Neural crest cell (in vitro differentiated cells): ENCODE measurements at places on chromosomes 12 and 14.

GRCh38 chr14:86777963-86778602 is 1214.9 kb downstream of the GALC start:
- DNase-seq = no peak

GRCh38 chr14:85453401-85454225 is 76.3 kb upstream of the FLRT2 start:
- DNase-seq = no peak

GRCh38 chr12:69433653-69434052 is 36.5 kb upstream of the FRS2 start:
- DNase-seq = no peak

DNA sequence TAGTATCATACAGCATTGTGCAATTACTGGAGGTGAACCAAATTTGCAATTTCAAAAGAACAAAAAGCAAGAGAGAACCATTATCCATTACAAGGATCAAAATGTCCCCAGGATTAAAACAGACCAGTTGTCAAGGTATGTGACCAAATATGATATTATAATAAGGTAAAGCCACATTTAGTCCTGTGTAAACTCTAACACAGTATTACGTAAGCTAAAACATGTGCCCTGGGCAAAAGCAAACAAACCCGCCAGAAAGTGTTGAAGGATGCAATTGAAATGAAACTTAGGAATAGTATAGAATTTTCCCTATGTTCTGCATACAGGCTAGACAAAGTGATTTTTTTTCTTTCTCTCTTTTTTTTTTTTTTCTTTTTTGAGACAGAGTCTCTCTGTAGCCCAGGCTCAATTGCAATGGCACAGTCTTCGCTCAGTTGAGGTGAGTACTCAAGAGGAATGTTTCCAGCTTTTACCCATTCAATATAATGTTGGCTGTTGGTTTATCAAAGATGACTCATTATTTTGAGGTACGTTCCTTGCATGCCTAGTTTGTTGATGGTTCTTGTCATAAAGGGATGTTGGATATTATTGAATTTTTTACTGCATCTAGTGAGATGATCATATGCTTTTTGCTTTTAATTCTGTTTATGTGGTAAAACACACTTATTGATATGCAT is 137.1 kb upstream of the FOXG1 start:
- no peak for DNase-seq

DNA sequence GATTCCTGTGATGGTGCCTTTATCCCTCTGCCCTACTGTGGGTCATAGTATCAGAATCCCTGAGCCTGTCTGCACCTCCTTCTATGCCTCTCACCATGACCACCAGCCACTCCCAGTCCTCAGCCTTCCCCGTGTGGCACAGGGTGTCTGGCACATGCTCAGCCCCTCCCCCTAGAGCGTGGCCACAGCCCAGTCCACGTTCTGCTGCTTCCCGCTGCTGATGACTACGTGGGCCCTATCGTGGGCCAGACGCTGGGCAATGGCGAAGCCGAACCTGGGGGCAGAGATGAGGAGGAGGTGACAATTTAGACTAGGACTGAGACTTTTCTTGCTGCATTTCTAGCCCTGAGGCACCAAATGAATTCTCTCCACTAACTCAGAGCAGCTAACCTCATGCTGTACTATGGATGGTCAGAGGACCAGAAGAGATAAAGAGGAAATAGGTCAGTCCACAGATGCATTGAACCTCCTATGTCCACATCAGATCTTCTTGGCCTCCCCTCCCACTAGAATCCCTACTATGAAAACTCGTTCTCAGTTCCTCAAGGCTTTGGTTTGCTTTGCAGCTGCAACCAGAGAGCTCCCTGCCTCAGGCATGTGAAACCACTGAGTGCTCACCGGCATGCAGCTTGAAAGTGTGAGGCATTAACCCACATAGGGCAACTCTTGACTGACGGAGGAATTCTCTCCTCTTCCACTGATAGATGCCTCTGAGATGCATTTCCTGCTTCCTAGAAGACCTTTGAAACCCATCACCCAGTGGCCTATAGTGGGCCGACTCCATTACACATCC is 126.3 kb upstream of the DHRS4 start:
- DNase-seq = no peak

DNA sequence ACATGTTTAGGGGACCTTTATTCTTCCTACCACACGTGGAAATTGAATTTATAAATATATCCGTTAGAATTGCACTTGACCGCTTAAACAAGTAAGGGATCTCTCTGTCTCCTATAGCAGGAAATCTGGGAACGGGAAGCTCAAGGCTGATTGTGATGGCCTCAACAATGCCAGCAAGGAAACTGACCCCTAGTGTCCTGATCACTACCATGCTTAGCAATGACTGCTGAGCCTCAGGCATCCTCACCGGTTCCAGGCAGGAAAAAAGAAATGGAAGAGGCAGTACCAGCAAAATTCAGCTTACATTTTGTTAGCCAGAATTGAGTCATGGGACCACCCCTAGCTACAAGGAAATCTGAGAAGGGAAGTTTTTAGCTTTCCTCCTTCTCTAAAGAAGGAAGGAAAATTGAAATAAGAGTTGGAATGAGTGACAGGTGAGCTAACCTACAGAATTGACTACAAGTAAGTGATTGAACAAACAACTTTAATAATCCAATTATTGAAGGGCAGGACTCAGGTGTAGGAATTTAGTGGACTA is 43.9 kb upstream of the AMN1 start:
- no peak for DNase-seq

DNA sequence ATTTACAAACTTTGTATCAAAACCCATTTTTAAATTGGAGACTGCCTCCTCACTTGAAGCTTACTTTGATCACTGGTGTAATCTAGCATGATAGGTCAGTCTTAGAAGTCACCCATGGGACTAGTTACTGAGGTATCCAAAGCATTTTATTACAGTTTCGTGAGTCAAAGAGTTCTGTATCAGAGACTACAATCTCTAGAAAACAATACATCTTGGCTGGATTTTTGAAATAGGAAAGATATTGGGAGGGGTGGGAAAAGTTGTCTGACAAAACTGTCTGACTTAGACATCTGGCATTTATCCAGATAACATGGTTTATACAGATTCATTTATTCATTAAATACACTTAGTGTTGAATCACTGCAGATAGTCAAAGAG is 173.5 kb upstream of the PDZRN4 start:
- no peak for DNase-seq

- DNase-seq = no peak
These were observed 98.1 kb upstream of the NCOR2 start for GRCh38 chr12:124665511-124665910.

GRCh38 chr14:54354096-54354495 is 42.7 kb upstream of the CDKN3 start:
- no peak for DNase-seq

GRCh38 chr12:108610336-108610815 is 12.5 kb upstream of the TMEM119 start:
- no peak for DNase-seq

DNA sequence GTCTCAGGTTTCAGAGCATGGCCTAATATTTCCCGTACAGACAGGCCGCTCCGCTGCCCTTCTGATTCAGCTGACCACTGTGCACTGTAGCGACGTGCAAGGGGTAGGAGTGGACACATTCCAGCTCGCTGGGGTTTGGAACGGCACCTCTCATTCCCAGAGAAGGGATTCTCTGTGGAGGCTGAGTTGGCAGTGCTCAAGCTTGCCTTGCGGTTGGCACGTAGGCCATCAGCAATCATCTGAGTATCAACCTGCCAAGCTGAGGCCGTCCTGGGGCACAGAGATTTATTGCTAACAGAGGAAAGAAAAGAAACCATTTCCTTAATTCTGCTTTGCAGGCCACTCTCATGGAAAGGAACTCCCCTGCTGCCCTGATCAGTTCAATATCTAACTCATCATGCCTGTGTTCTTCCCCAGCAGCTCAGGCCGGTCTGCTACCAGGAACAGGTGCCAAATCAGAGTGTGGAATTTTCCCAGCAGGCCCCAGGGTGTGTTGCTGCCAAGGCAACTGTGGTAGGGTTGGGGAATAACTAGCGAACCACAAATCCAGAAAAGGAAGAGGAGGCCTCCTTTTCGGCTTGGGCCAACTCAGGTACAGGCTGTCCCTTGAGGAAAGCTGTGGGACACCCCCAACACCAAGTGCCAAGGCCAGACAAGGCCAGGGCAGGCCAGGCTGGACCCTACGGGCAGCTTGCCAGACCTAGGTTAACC is 92.5 kb downstream of the SSPN start:
- DNase-seq = no peak

DNA sequence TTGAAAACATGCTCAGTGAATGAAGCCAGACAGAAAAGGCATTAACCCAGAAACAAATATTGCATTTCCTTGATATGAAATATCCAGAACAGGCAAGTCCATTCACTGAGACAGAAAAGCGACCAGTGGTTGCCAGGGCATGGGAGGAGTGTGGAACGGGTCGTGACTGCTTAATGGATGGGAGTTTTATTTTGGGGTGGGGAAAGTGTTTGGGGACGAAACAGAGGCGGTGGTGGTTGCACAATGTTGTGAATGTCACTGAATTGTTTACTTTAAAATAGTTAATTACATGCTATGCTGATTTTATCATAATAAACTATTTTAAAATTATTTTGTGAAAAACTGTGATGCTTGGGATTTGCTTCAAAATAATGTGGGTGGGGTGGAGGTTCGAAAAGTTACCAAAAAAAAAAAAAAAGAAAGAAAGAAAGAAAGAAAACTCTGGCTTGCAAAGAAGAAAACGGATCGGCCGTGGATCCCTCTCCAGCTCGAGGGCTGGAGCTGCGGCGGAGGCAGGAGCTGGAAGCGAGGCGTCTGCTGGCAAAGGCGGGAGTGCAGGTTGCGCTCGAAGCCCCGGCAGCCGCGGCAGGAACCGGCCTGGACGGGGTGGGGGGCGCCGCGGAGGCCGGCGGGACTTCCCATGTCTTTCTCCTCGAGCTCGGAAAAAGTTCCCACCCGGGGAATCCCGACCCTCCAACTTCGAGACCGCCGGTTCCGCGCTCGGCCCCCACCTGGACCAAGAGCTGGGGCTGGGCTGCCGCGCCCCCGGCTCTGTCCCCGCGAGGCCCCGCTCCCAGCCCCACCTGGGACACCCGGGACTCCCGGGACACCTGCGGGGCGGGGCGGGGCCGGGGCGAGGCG is 524 bp upstream of the P2RX2 start:
- no peak for DNase-seq

DNA sequence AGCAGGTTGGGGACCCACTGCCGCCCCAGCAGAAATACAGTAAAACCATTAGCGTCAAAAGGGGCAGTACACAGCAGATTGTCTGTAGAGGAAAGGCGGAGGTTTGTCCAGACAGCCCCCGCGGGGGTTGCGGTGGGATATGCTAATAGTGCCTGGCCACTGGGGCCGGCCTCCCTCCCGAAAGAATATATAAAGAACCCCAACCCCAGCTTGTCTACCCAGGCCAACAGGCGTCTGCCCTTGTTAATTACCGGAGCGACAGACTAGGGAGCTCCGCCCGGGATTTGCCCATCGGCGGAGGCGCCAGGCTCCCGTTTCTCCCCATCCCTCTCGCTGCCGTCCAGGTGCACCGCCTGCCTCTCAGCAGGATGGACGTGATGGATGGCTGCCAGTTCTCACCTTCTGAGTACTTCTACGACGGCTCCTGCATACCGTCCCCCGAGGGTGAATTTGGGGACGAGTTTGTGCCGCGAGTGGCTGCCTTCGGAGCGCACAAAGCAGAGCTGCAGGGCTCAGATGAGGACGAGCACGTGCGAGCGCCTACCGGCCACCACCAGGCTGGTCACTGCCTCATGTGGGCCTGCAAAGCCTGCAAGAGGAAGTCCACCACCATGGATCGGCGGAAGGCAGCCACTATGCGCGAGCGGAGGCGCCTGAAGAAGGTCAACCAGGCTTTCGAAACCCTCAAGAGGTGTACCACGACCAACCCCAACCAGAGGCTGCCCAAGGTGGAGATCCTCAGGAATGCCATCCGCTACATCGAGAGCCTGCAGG is at the start of gene MYF5:
MYF5 (plus strand) TSS at position 217 of the 774 bp plus-strand sequence; CDS start at position 369, 152 bp downstream.
- no peak for DNase-seq

- DNase-seq = no peak
These were observed 42.1 kb downstream of the TMTC1 start for GRCh38 chr12:29741342-29742241.

DNA sequence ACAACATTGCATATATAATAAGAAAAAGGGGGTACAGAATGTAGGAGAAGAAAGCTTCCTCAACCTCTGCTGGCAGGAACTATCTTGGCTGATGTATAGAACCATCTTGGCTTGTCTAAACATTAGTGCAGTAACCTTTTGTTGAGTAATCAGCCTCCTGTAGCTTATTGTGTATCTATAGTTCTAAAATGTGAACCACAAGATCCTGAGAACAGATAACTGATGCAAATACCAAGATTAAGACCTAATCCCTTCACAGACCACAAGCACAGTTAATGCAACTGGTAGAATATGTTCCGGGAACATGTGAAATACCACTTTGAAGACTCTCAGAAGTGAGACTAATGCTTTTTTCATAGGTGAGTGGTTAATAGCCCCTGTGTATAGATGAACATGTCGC is 50.7 kb upstream of the KCNC2 start:
- no peak for DNase-seq

DNA sequence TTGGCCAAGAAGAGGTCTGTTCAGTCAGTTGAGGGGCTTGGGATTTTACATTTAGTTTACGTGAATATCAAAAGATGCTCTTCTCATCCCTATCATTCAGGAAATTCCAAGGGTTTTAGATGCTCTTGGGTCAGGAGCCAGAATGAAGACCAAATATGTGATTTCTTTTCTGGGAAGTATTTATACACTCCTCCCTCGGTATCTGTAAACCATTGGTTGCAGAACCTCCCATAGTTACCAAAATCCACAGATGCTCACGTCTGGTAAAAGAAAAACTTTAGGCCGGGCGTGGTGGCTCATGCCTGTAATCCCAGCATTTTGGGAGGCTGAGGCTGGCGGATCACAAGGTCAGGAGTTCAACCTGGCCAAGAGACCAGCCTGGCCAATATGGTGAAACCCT is 75.9 kb downstream of the TNFAIP2 start:
- DNase-seq = no peak

DNA sequence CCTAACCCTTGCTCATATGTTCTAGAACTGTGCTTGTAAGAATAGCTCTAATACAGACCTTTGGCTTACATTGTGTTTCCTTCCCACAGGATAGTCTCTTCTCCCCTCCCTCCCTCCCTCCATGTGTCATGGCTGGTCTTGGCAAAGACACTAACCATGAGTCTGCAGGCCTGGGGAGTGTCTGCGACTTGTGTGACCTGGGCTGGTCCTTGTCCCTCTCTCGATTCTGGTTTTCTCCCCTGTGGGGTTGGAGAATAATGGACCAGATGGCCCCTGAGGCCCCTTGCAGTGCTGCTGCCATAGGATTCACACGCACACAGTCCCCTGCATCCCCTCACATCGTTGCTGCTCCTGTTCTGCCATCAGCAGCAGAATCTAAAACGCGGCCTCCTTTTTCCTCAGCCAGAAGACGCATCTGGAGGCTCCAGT is 30.3 kb downstream of the DEGS2 start:
- DNase-seq = no peak

GRCh38 chr12:42556917-42557316 is 32.6 kb downstream of the PRICKLE1 start:
- no peak for DNase-seq

DNA sequence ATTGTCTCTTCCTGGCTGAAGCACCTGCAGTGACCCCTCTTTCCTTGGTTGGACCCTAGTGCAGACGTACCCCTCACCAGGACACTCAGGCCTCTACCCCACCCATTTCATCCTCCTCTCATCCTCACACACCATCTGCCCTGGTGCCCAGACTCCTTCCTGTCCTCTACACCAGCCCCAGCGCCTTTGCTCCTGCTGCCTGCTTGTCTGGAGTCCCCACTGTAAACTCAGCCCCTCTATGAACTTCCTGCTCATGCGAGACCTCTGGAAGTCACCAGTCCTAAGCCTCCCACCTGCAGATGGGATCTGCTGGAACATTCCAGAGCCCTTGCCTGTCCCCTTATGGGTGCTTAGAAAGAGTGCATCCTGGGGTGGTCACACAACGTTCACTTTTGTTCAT is 242.5 kb downstream of the ADGRD1 start:
- no peak for DNase-seq
